Memory B cell (primary cell): ENCODE measurements at places on chromosomes 7 and 10.

- no peak for DNase-seq
- peaks cover 10% of the 10 kb centered on the region for H3K27me3 ChIP-seq
- H3K27ac ChIP-seq: no peak overlapping the region
- no peaks in the 10 kb centered on the region for H3K4me1 ChIP-seq
- no peak overlapping the region for H3K4me3 ChIP-seq
Measured at GRCh38 chr7:108225531-108226181, 95.5 kb upstream of the LAMB4 start.

DNA sequence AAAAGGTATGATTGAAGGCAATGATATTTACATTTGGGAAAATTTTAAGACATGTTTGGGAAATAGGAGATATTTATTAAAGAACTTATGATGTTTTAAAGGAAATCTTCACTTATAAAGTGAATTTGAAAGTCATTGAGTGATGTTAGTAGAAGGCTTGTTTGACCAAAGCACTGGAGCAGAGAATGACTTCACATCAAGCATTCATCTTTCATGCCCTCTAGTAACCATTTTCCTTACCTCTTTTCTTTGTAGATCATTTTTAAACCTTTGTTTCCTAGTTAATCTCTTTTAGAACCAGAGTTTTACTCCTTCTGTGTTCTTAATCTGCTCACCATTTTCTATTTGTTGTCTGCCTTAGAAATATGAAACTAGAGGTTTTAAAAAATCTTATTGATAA lies 111.3 kb upstream of the FOXP2 start:
- DNase-seq: no peak
- H3K36me3 ChIP-seq: no peaks in the 10 kb centered on the region
- H3K4me3 ChIP-seq: no peak overlapping the region
- H3K27ac ChIP-seq: no peak overlapping the region

DNA sequence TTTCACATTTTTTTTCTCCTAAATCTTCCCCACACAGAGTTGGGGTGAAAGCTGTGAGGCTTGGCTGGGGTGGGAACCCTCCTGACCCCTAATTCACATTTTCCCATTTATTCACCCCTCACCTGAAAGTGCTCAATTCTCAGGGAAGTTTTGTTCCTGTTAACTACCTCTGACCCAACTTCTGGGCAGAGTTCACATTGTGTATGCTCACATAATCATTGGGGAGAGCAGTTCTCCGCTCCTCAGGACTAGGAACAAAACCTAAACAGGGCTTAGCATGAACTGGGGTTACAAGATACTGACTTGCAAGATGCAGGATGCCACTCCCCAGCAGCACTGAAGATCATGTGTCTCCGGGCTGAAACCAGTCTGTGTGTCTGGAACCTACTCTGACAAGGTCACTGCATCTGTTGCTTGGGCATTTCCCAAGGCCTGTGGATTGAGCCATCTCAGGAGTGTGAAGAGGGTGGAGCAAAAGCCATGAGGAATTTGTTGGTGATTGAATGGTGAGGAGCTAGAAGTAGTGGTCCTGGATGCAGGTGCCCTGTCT lies 258.1 kb upstream of the IGFBP3 start:
- H3K4me1 ChIP-seq: no peaks in the 10 kb centered on the region
- H3K27me3 ChIP-seq: no peaks in the 10 kb centered on the region
- H3K4me3 ChIP-seq: no peak overlapping the region
- no peak for DNase-seq

DNA sequence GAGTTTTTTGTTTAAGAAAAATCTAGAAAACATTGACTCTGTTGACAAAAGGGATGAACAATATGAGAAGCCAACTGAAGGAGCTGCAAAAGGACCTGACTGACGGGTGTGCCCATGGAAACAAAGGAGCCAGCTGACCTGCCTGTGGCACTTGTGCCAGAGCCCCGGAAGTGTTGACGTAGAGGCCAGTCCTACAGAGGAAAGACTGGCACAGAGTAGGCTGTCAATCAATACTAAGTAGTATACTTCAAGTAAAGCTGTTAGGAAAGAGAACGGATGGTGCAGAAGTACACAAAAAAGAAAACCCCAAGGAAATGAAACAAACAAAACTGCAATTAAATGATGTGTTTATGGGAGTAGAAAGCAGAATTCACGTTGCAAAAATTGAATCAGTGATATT lies 19.0 kb upstream of the ABI1 start:
- DNase-seq: no peak
- no peaks in the 10 kb centered on the region for H3K36me3 ChIP-seq
- H3K27me3 ChIP-seq: peaks cover 7% of the 10 kb centered on the region
- H3K4me3 ChIP-seq: no peak overlapping the region
- H3K4me1 ChIP-seq: peaks cover 2% of the 10 kb centered on the region

DNA sequence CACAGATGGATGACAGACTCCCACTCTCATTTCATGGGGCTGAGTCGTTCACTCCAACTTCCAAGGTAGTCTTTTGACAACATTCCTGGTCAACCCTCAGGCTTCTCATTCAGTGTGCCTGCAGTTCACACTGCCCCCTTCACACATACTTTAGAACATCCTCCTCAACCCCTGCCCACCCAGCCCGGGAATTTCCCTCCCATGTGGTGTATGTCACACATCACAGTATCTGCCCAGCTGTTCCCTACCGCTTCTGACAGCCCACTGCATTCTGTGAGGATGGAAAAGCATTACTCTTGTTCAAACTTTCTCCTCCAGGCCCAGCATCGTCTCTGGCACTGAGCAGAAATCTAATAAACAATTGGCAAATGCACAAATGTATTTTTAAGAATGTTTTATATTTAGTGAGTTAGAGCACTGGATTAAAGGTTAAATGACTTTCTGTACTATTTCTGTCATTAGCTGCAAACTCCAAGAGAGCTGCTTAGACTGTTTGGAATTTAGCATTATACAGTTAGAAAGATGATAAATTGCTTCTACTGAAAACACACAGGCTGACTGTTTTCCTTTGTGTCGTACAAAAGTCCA lies 110.4 kb downstream of the SFMBT2 start:
- H3K4me1 ChIP-seq: peaks cover 15% of the 10 kb centered on the region
- H3K4me3 ChIP-seq: no peak overlapping the region
- H3K36me3 ChIP-seq: peaks cover 13% of the 10 kb centered on the region
- no peak for DNase-seq
- no peaks in the 10 kb centered on the region for H3K27me3 ChIP-seq

GRCh38 chr7:150337659-150338081 lies 3.8 kb downstream of the RARRES2 start:
- peaks cover 11% of the 10 kb centered on the region for H3K4me1 ChIP-seq
- no peak overlapping the region for H3K27ac ChIP-seq
- peaks cover 17% of the 10 kb centered on the region for H3K36me3 ChIP-seq
- peaks cover 15% of the 10 kb centered on the region for H3K27me3 ChIP-seq
- no peak for DNase-seq

DNA sequence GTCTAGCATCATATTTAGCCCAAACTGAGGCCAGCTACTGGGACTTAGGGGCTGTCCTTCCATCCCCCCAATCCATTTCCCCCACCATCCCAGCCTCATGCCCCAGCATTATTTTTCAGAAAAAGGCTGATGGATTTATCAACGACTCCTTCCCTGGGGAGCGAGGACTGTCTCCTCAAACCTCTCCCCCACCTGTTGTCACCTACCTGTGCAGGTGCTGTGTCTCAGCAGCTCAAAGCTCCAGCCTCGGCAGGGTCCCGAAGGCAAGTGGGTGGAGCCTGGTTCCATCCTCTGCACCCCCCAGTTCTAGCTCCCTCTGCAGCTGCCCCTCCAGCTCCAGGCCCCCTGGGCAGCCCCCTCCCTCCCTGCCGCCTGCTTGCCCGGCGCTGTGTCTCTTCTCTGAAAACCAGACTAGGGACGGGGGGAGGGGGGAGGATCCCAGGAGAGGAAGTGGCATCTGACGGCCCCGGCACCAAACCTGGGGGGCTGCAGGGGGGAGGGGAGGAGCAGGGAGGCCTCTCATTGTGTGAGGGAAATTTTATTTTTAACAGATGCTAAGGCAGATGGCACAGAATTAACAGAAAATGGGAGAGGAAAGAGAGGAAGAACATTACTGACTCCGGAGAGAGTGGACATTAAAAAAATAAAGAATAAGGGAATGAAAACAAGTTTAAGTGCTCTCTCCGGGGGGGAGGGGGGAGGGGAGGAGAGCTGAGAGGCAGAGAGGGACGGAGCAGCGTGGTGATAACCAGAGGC lies 61.7 kb upstream of the PAX2 start:
- H3K4me1 ChIP-seq: peaks cover 13% of the 10 kb centered on the region
- no peak overlapping the region for H3K4me3 ChIP-seq
- DNase-seq: no peak

GRCh38 chr10:114479307-114479706 lies 75.0 kb upstream of the AFAP1L2 start:
- no peak overlapping the region for H3K4me3 ChIP-seq
- DNase-seq: no peak
- peaks cover 24% of the 10 kb centered on the region for H3K36me3 ChIP-seq
- H3K27me3 ChIP-seq: no peaks in the 10 kb centered on the region
- H3K4me1 ChIP-seq: peaks cover 21% of the 10 kb centered on the region

DNA sequence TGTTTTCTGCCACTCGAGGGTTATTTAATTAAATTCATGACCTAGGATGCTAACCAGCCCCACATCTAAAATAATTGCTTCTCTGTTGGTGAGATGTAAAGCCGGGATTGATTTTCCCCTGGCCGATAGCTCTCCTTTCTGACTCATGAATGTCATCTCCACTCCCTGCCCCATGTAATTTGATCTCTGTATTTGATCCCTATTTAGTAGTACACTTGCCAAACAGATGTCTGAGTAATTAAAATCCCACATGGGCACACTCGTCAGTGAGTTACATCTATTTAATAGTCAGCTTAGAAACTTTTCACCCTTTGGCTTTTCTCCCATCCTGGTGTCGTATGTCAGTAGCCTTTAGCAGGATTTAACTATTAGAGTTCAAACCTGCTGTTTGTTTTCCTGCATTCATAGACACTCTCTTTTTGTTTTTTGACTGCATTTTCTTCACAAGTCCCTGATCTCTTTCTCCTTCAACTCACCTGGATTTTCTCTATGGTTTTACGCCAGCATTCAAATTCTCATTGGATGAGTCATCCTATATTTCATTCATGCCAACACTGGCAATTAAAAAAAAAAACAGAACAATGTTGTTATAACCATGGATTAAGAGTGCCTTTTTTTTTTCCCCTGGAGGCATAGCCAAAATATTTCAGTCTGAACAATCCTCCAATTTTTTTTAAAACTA lies 82.7 kb downstream of the SPAG6 start:
- no peak overlapping the region for H3K27ac ChIP-seq
- peaks cover 8% of the 10 kb centered on the region for H3K4me1 ChIP-seq
- H3K4me3 ChIP-seq: no peak overlapping the region
- peaks cover 8% of the 10 kb centered on the region for H3K27me3 ChIP-seq

- H3K4me3 ChIP-seq: no peak overlapping the region
- no peaks in the 10 kb centered on the region for H3K4me1 ChIP-seq
- no peak overlapping the region for H3K27ac ChIP-seq
- H3K27me3 ChIP-seq: peaks cover 6% of the 10 kb centered on the region
- no peak for DNase-seq
Measured at GRCh38 chr7:16062269-16062668, 359.1 kb downstream of the CRPPA start.

GRCh38 chr10:4307910-4308309 lies 518.1 kb upstream of the AKR1E2 start:
- H3K27me3 ChIP-seq: peaks cover 2% of the 10 kb centered on the region
- no peaks in the 10 kb centered on the region for H3K4me1 ChIP-seq
- peaks cover 2% of the 10 kb centered on the region for H3K36me3 ChIP-seq
- H3K27ac ChIP-seq: no peak overlapping the region
- DNase-seq: no peak

DNA sequence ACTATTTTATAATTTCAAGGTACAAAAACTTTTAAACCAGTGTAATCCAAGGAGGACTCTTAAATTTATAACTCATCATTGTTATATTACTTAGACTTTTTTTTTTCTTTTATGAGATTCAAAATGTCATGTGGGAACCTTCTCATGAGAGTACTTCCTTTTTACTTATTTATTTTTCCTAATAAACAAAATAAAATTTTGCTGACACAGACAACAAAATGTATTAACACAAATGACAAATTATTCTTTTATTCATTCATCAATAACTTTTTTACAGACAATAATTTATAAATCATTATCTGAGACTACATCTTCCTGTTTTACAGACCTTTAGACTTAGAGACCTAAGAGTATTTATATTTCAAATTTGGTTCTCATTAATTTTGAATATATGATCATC lies 706.2 kb downstream of the SUGCT start:
- H3K27me3 ChIP-seq: no peaks in the 10 kb centered on the region
- H3K4me1 ChIP-seq: peaks cover 5% of the 10 kb centered on the region
- H3K36me3 ChIP-seq: no peaks in the 10 kb centered on the region

- H3K4me3 ChIP-seq: no peak overlapping the region
- DNase-seq: no peak
- H3K27ac ChIP-seq: no peak overlapping the region
- H3K27me3 ChIP-seq: no peaks in the 10 kb centered on the region
- H3K4me1 ChIP-seq: peaks cover 11% of the 10 kb centered on the region
- H3K36me3 ChIP-seq: peaks cover 15% of the 10 kb centered on the region
Measured at GRCh38 chr10:75019370-75019769, 92.1 kb upstream of the SAMD8 start.

DNA sequence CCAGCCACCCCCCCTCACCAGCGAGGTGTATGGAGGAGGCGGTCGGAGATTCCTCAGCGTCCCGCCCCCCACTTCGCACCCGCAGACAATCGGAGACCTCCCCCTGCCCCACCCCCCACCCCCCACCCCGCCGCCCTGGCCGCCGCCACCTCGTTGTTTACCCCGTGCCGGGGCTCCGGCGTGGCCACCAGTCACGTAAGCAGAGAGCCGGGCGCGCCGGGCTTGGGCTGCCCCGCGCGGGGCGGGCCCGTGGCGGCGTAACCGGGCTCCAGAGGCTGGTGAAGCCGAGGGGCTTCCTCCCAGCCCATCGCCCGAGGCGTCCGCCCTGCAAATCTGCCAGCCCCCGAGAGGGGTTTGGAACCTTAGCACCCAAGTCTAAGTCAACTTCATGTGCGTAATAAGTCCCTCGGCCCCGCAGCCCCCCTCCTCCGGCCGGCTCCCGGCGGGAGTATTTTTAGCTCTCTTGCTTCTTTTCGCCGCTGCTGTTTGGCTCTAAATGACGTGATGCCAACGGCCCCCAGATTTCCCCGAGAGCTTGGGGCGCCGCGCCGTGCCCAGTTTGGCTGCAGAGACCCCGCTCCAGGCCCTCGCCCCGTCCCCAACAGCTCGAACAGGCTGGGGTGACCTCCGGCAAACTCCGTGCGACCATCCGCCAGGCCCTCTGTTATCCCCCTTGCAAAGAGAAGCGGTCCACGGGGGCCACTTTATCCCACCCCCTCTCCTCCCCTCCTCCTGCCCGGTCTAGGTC lies 2.7 kb downstream of the MXI1 start:
- H3K27ac ChIP-seq: peak overlapping the region; percentile 82
- peaks cover 7% of the 10 kb centered on the region for H3K27me3 ChIP-seq
- DNase-seq: peak; percentile 49
- H3K4me1 ChIP-seq: peaks cover 43% of the 10 kb centered on the region

DNA sequence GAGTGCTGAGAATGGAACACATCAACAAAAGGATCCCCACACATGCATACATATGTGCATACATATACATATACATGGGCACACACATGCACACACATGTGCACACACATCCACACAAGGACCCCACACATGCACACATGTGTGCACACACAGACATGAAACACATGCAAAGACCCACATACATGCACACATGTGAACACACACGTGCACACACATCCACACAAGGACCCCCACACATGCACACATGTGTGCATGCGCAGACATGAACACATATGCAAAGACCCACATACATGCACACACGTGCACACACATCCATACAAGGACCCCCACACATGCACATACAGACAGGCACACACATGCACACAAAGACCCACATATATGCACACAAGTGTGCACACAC lies 104.4 kb upstream of the ADARB2 start:
- DNase-seq: no peak
- no peak overlapping the region for H3K27ac ChIP-seq
- H3K36me3 ChIP-seq: no peaks in the 10 kb centered on the region
- no peak overlapping the region for H3K4me3 ChIP-seq
- peaks cover 8% of the 10 kb centered on the region for H3K27me3 ChIP-seq
